ENCODE measurements at places on chromosomes 7 and 10.

- DNase-seq = no peak
These were observed 290.0 kb downstream of the WDR37 start for GRCh38 chr10:1346201-1346600.

GRCh38 chr10:43778571-43778970 is 129.9 kb upstream of the ZNF32 start:
- DNase-seq = no peak

DNA sequence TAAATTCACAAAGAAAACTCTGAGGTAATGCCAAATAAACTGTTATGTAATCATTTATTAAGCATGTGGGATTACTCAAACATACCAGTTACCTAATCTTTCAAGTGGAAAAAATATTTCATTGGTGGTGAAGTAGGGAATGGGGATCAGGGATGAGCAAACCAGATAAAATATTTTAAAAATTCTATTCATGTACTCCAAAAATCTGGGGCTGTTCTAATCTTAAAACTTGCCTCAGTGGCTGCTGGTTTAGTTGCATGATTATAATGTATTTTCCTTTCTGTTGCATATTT is 19.5 kb downstream of the LMOD2 start:
- no peak for DNase-seq

- DNase-seq = no peak
These were observed 14.8 kb upstream of the SH2D4B start for GRCh38 chr10:80522756-80523363.

DNA sequence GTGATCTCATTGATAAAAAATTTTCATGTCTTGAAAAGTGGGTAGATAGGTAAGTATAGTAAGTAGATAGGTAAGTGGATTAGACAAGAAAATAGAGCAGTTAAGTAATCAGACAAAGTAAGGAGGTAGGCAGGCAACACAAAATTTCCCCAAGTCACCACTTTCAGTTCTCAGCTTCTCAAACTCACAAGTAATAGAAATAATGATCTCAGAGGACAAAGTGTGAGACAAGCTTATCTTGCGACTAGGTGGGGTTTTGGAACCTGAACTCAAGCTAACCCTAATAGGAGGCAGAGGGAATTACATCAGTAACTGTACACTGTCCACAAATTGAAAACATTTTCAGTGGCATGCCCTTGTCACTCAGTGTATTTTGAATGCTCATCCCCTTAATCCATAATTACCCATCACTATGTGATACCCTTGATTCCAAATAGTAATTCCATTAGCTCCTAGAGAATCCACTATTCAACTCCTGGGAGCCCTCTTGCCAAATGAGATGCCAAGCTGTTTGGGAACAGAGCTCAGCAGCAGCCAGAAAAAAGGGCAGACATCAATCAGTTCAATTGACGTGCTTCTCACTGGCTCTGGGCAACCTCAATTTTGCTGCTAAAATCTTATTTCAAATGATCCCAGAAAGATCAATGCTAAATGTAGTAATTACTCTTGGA is 703.2 kb downstream of the XPNPEP1 start:
- no peak for DNase-seq

DNA sequence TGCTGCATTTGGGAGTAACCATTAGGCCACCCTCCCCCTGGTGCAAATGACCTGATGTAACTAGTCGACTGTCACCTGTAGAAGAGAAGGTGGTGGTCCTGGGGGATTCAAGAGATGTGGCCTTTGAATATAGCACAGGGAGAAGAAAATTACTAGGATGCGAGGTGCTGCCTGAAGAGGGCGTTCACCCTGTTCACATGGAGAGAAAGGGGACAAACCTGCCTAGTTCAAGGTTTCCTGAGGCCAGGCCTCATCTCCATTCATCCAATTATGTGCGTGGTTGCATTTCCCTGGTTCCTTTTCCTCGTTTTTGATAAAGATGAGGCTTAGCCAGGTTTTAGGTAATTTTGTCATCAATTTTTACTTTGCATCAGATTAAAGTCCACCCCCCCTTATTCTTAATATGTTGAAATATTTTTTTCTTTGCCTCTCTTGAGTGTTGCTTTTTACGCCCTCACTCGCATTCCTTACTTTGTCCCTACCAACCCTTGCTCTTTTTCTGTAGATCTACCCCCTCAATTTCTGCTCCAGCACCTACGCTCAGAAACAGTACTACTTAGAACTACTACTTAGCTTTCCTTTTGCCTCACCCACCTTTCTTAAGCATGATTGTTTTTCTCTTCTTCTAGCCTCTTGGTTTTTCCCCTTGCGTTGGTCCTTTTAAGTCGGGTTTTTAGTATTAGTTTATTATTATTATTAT is 13.7 kb downstream of the CLCN1 start:
- DNase-seq = no peak

- no peak for DNase-seq
These were observed 94.9 kb downstream of the SFMBT2 start for GRCh38 chr10:7315906-7316305.

GRCh38 chr10:4902571-4903011 is 60.6 kb upstream of the AKR1C1 start:
- no peak for DNase-seq

- no peak for DNase-seq
These were observed 94.9 kb upstream of the EEPD1 start for GRCh38 chr7:36058020-36058592.

- DNase-seq = no peak
These were observed 12.5 kb upstream of the SFRP5 start for GRCh38 chr10:97784200-97784810.

DNA sequence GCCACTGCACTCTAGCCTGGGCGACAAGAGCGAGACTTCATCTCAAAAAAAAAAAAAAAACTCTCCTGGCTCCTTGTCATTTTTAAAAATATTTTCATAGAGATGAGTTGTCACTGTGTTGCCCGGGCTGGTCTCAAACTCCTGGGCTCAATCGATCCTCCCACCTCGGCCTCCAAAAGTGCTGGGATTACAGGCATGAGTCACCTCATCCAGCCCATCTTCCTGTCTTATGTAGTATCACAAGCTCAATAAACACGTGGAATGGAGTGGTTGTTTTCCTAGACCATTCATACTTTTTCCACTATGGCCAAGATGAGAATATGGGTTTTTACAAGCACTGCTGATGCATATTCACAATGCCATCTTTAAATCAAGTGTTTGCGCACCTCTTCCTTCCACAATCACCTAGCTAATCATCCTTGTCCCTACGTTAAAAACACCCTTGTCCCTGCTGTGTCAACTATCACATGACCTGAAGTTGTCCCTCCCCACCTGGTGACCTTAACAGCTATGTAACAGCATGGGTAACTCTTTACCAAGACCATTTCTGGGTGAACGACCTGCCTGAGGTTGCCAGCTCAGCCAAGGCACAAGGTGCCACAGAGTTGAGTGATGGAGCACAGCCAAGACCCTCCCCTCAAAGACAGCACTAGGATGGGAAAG is 21.3 kb downstream of the DLG5 start:
- DNase-seq = no peak

- DNase-seq = no peak
These were observed 54.4 kb upstream of the PDSS1 start for GRCh38 chr10:26642896-26643653.

GRCh38 chr10:25174461-25175230 is at the start of gene GPR158:
Gene GPR158, plus strand, starts transcription at chr10:25175001. Its CDS starts 420 bp downstream, at chr10:25175421.
- peak; percentile 26 for DNase-seq

DNA sequence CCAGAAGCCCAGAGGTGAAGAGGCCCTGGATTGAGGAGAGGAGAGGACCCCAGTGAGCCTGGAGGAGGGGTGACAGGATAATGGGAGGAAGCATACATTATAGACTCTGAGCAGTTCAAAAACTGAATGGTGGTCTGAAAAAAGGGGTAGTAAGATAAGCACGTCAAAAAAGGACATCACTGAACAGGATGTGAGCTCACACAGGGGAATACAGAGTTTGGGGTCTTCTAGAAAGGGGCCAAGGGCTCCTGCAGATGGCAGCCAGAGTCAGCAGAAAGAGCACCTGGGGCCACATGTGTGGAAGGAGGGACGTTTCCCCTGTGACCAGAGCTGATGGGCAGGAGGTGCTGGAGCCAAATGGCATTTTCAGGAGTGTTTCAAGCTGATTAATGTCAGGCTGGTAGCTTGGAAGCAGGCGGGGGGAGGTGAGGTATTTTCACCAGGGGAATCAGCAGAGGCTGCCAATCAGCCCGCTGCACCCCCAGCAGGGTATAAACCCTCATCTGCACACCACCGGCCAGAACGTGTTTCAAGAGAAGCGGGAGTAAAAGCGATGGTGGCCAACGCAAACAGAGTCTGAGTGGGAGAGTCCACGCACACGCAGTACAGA is 85.8 kb downstream of the TNS3 start:
- no peak for DNase-seq

- DNase-seq = no peak
These were observed 10.1 kb downstream of the PNLIP start for GRCh38 chr10:116555880-116556279.

GRCh38 chr7:82760074-82760473 is 316.5 kb upstream of the CACNA2D1 start:
- DNase-seq = no peak

GRCh38 chr7:123122916-123123315 is 76.9 kb downstream of the SLC13A1 start:
- DNase-seq = no peak

DNA sequence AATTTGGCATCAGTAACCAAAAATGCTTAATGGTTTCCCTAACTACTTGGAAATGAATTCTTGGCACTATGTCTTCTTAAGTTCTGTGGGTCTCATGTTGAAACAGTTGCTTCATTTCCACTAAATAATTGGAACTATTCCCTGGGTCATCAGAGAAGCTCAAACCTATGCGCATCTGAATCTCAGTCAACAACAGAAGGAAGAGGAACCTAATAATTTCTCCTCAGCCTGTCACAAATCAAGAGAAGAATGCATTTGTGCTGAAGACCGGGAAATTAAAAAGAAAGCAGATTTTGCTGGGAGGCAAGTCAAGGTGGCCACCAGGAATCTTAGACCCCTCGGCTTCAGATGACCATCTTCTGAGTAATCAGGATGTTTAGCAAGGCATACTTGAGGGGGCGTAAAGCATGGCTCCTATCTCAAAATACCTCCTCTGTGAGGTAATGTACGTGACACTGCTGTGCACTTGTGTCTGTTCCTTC is 41.4 kb downstream of the TOMM7 start:
- no peak for DNase-seq

GRCh38 chr7:116859323-116859722 is 3.1 kb upstream of the CAPZA2 start:
- DNase-seq = no peak

DNA sequence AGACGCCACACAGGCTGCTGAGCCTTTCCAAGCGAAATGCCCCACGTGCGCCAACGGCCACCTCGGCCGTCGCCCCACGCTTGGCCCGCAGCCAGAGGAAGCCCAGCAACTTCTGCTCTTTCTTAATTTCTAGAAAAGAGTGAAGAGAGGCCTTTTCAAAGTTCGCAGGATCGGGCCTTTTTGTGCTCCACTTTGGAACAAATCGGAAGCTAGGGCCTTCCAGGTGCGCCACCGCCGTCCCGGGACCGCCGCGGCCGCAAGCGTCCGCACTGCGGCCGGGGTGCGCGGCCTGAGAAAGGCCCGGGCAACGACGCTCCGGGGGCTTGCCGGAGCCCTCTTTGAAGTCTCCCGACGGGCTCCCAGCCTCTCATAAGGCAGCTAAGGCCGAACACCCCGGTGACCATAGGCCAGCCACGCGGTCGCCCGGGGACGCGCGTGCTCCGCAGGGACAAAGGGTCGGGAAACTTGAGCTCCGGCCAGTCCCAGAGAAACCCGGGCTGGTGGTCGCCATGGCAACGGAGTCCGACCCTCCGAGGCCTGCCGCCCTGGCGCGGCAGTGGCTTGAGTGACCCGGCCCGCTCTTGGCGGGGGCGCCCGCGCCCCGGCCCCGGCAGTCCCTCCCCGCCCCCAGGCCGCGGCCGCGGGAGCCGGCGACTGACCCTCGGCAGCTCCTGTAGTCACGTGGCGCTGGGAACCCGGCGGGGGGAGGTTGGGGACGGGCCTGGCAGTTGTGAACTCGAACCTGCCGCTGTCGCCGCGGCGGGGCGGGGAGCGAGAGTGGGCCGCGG is at the start of gene REPIN1:
Gene REPIN1, plus strand, starts transcription at position 727 of the 788 bp plus-strand sequence. CDS start 890 bp downstream, outside the sequence.
- peak; percentile 82 for DNase-seq

DNA sequence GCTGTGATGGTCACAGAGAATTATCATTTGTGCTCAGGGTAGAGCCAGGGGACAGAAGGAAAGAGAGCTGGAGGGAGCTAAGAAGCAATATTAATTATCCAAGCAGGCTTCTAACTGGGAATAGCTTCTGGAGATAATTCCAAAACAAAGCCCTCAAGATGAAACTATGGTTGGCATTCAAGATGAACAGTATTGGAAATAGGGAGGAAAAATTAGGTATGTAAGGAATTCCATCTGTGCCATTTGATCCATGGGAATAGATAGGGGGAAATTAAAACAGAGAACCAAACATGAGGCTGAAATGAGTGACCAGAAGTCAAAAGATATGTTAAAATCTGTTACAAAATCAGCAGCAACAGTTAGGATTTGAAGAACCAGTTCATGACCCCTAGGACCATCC is 75.3 kb downstream of the NDUFB2 start:
- DNase-seq = no peak

DNA sequence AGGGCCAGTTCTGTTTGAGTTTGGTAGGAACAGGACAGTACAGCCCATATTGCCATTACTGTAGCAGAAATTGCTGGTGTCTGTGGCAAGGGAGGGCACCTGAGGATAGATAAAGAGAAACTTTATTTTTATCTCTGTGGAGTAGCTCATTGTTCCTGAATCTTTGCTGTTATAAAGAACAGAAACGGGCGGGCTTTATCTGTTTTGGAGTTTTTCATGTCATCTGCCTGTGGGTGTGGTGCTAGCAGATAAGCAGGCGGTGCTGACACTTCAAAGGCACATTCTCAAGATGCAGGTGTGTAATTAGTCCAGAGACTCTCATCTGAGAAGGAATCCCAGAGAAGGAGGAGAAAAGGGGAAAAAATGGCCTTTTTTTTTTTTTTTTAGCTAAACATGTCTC is 11.5 kb downstream of the ZNF273 start:
- no peak for DNase-seq

GRCh38 chr7:6360841-6361240 is 86.9 kb downstream of the DAGLB start:
- no peak for DNase-seq

DNA sequence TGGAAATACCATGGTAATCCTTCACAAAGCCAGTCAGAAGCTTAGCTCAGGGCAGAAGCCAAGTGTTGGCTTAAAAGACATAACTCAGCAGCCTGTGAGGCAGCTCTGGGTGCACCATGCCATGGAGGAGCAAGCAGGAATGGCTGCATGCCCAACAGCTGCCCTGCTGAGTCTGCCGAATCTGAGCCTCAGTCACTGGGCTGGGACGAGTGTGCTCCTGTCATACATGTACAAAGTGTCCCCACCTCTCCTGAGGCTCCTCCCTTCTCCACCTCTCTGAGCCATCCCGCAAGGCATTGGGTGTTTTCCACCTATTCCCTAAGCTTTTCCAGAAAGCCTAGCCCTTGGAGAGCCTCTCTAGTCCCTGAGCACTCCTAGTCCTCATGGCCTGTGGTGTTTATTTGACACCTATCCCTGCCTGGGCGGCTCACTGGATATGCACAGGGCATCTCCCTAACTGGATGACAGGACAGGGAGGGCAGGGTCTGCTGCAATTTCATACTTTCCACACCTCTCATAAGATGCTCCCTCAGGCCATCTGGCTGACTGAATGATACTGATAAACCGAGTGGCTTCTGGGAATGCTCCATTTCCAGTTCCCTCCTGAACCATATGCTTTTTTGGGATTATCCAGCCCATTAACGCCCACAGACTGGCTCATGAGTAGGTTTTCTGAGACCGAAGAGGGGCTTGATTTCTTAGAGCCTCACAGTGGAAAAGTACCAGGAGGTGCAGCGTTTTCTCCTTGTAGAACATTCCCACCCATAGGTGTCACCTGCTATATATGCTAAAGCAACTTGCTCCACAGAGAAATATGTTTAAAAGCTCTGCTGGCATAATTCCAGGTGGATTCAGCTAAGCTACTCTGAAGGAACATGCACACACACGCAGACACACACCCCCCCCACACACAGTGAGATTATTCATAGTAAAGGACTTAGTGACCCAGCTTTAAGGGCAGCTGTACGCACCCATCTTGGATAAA is 199.3 kb downstream of the SNX10 start:
- no peak for DNase-seq

Data from activated CD4-positive, alpha-beta T cell treated with anti-CD3 and anti-CD28 coated beads for 4 hours (primary cell).